ENCODE measurements at places on chromosomes 16 and 17. TPM values are rescaled to one million over a fixed set of nuclear protein-coding genes. Genes with fewer than 3 reads are reported as not detected.

The ALDH3A2 gene
- total RNA-seq: 175 TPM

The PRDM7 gene
- not detected for total RNA-seq

The ANTKMT gene
- 54.5 TPM for total RNA-seq

The RNF157 gene
- 6.8 TPM for total RNA-seq

The CRYBA1 gene
- total RNA-seq: not detected

The RGS9 gene
- 7.5 TPM for total RNA-seq

The DBNDD1 gene
- 58.1 TPM for total RNA-seq

The ABCA6 gene
- not detected for total RNA-seq

The GCGR gene
- total RNA-seq: 0.51 TPM

The ABCA10 gene
- 0.07 TPM for total RNA-seq

The G6PC1 gene
- total RNA-seq: not detected

The UNC13D gene
- total RNA-seq: 6.2 TPM

The HS3ST6 gene
- total RNA-seq: 1.5 TPM

The VAT1 gene
- total RNA-seq: 230 TPM

The BRICD5 gene
- total RNA-seq: 2.6 TPM

The CD79B gene
- total RNA-seq: 0.16 TPM

The NGFR gene
- total RNA-seq: 0.66 TPM

The AATF gene
- 121 TPM for total RNA-seq

The SP2 gene
- total RNA-seq: 16.8 TPM

The SMPD3 gene
- 0.19 TPM for total RNA-seq

The ADGRG3 gene
- 0.52 TPM for total RNA-seq

The TMIGD1 gene
- not detected for total RNA-seq

The ENPP7 gene
- not detected for total RNA-seq

The FN3KRP gene
- 68.7 TPM for total RNA-seq

The CDR2L gene
- 70.1 TPM for total RNA-seq

The NOXO1 gene
- total RNA-seq: 0.38 TPM

The C16orf86 gene
- not detected for total RNA-seq

The FBXL19 gene
- 19.2 TPM for total RNA-seq

The UTP4 gene
- 88.1 TPM for total RNA-seq

Measured in A549 treated with Mapracorat at 1 μM for 4 hours (cell line).